Type B pancreatic cell (in vitro differentiated cells): ENCODE measurements at places on chromosomes 2 and 18.

GRCh38 chr2:12803607-12804006, 86.9 kb downstream of the TRIB2 start:
- no peak for DNase-seq

DNA sequence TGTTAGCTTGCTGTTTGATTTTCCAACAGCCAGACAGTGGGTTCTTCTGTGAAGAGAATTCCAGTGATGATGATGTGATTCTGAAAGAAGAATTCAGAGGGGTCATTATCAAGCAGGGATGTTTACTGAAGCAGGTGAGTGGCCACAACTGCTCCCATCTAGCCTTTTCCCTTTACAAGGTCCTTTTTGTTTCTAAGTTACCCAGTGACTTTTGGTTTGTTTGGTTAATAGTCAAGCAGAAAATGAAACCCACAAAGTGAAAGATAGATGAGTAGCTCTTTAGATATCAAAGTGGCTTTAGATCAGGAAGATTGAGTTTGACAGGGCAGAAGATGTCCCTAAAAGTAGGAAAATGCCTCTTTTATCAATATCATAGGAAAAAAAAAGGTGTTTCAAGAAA, 23.3 kb downstream of the PLEK start:
- DNase-seq, result no peak

- no peak for DNase-seq
Measured at GRCh38 chr2:203787979-203788378, 79.6 kb upstream of the CTLA4 start.

- no peak for DNase-seq
Measured at GRCh38 chr2:121098556-121098955, 186.4 kb downstream of the TFCP2L1 start.

DNA sequence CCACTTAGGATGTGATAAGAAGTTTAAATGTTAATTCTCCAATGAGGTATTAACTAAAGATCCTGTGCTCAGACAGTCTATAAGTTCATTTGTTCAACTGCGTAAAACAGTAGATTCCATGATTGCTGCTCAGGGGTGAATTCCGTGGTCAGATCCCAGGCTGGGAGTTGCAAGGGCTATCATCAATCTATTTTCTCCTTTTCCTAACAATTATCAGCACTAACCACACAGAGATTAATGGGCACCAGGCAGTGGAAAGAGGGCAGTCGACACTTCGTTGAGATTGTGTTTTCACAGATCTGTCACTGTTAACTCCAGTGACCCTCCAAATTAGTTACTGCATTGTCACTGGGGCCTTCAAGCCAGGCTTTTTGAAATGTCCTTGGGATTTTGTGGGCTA, 154.1 kb upstream of the SPRED2 start:
- DNase-seq, result no peak

DNA sequence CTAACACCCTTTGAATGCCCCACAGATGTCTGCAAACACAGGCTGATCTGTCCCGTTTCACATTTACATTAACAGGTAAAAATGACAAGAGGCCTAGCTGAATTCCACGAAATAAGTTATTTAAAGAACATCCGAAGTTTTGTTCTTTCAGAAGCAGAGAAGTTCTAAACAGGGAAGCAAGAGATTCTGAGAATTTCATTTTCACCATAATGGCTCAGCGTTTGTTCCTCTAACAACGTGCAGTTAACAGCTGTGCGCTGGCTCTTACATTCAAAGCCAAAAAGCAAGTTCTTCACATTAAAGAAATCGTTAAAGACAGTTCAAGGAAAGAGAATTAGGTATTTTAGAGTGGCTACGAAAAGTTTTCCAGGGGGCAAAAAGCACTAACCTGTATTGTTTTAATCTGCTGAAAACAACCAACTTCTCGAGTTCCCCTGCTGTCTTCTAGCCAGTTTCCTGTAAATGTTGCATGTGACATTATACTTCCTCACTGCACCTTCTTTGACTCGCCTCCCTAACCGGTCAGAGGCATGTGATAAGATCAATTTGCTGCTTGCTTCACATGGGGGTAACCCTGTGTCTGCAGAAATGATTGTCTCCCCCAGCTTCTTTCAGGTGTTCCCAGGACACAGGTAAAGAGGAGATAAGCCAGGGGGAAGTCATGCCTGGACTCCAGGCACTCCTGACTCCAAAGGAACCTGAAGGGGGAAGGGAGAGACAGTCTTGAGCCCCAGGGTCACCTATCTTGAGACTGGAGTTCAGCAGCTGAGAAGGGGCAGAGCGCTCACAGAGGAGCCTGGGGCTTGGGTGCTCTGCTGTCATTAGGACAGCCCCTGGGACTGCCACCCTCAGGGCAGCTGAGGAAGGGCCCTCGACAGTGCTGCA, 36.8 kb upstream of the WIPF1 start:
- DNase-seq, result no peak

GRCh38 chr2:237440819-237441281, 26.9 kb upstream of the COL6A3 start:
- DNase-seq, result no peak

- DNase-seq, result no peak
Measured at GRCh38 chr2:198945496-198945895, 512.2 kb downstream of the SATB2 start.

DNA sequence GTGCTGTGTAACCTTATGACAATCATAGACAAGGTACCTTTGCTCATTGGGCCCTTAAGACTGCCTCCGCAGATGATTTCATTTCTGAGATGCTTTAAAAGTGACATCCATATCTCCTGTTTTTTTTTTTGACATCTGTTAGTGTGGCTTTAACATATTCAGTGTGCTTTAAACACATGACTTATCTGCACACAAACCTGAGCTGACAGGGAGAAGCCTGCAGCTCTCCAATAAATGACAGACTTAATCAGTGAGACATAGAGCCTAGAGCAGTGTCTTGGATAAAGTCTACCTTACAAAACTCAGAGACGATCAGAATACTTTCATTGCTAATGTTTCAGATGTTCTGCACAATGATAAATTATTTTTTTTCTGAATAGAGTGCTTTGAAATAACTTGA, 130.7 kb downstream of the UBE2E3 start:
- DNase-seq, result no peak

GRCh38 chr2:6454286-6454990, 411.3 kb downstream of the CMPK2 start:
- DNase-seq, result no peak

DNA sequence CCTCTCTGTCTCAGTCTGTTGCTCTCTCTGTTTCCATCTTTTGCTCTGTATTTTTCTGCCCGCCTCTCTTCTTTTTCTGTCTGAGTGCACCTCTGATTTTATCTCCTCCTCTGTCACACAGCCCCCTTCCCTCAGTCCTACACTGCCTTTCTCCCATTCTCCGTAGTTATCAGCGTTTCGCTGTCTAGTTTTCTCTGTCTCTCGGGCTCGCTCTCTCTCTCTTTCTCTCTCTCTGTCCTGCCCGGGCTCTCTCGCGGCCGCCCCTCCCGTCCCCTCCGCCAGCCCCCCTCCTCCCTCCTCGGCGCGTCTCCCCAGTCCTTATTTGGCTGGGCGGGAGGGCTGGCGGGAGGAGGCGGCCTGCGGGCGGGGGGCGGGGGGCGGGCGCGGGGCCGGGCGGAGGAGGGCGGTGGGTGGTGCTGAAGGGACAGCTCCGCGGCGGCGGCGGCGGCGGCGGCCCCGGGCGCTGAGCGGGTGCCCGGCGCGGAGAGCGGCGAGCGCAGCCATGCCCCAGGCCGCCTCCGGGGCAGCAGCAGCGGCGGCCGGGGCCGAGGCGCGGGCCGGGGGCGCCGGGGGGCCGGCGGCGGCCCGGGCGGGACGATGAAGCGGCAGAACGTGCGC, at the start of gene KCNK3:
Gene KCNK3 (plus strand): TSS at position 444 of the 618 bp plus-strand sequence. CDS start 154 bp downstream, at position 598.
- peak; percentile 83 for DNase-seq

- DNase-seq, result no peak
Measured at GRCh38 chr2:128320906-128321771, 2.5 kb upstream of the HS6ST1 start.

DNA sequence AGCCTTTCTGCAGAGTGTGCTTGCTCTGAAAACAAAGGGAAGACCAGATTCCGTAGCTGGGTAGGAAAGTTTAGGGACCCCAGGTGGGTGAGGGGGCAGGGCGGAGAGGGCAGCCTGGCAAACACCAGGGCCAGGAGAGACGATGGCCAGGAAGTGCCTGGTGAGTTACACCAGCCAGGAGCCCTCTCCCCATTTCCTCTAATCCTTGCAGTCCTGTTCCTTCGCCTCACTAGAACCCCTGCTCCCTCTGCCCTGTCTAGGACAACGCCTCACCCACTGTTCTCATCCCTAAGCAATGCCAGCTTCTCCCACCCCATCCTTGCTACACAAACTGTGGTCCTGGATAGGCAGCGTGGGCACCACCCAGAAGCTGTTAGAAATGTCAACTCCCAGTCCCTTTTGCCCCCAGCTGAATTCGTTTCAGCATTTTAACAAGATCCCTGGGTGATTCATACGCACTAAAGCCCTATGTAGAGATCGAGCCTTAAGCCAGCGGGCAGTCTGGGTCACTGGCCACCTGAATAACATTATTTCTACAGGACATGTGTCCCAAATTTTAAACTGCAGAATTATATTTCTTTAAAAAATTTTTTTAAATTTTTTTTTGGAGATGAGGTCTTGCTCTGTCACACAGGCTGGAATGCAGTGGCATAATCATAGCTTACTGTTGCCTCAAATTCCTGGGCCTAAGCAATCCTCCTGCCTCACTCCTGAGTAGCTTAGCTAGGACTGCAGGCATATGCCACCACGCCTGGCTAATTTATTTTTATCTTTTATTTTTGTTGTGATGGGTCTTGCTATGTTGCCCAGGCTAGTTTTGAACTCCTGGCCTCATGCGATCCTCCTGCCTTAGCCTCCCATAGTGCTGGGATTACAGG, 10.9 kb downstream of the WIPF1 start:
- no peak for DNase-seq

- no peak for DNase-seq
Measured at GRCh38 chr2:169977530-169977929, 150.3 kb downstream of the UBR3 start.

- DNase-seq, result no peak
Measured at GRCh38 chr2:127910415-127910814, 24.7 kb upstream of the AMMECR1L start.

DNA sequence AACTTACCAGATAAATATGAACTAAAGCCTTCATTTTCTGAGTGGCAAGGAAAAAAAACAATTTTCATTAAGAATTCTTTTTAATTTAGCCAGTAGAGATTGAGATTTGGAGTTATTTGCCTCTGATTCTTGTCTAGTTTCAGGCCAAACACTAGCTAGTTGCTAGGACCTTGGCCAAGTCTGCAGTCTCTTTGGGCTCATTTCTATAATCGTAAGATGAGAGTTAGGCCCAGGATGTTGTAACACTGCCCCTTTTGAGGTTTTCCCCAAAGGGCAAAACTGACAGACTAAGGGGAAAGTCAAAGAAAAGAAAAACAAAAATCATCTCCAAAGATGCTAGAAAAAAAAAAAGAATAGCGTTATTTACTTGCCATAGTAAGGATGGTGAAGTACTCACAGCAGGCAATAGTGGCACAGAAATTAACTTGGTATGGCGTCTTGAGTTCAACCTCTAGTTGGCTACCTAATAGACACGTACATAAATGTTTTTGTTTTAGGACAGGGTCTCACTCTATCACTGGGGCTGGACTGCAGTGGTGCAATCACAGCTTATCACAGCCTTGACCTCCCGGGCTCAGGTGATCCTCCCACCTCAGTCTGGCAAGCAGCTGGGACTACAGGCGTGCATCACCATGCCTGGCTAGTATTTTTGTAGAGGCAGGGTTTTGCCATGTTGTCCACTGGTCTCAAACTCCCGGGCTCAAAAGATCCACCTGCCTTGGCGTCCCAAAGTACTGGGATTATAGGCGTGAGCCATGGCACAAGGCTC, 23.0 kb upstream of the ADAM17 start:
- no peak for DNase-seq

DNA sequence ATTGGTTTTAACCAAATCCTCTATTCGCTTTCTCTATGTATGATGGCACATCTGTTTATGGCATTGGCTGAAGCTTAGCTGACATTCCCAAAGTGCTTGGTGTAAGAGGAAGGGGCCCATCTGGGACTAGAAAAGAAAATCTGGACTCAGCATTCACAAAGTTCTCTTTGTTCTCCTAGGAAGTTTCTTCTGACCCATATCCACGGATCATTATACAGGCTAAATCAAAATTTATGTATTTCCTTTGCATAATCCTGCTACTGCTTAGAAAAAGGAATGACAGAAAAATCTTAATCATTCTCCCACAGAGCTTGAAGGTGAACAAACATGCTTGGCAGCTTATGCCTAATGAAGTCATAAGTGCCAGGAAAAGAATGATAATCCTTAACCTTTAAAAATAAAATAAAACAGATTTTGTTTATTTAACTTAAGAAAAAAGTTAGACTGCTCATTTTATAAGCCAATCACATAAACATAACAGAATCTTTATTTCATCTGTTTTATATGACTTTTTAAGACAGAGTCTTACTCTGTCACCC, 88.4 kb downstream of the NYAP2 start:
- no peak for DNase-seq

DNA sequence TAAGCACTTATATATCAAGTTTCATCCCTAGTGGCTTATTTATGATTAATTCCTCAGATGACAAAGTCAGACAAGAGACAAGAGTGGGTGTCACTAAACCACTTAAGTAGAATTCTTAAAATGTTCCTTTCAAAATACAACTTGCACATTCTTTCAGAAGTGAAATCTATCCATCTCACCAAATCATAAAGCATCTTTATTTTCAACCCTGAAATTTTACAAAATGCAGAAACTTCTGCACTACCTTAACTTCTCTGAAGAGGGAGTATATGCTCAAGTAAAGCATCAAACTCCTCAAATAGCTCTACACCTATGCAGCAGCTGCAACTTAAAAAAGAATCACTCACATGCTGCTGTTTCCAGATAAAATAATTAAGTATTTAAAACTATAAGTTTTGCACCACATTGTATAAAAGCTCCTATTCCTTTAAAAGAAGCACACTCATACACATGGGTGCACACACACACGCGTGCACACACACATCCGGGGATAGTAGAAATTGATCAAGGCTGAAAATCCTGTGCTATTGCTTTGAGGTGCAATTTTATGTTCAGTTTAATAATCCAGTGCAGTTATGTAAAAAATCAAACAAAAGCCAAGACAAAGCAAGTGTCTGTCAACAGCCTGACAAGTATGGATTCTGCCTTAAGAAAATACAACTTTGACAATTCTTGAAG, 244.5 kb downstream of the TCF4 start:
- DNase-seq, result no peak

- no peak for DNase-seq
Measured at GRCh38 chr2:211270257-211270656, 713.9 kb downstream of the CPS1 start.

DNA sequence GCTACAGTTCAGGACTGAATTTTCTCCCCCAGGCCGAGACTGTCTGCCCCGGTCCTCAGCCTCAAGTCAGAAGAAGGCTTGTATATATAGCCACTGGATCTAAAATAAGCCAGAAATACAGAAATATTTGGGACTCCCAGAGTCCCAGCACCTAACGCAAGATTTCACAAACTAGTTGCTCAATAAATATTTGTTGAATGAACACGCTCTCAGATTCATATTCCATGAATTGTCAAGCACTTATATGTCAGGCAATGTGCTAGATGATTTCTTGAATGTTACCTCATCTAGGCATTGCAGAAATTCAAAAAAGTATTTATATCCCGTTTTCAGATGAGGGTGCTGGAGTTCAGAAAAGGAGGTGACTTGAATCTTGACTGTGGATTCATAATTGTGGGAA, 163.7 kb upstream of the KLHL29 start:
- no peak for DNase-seq
